Stimulated activated CD4-positive, alpha-beta T cell treated with anti-CD3 and anti-CD28 coated beads, Interleukin-2, amount 100 ng/mL, for 4 hours (primary cell): ENCODE measurements at places on chromosomes 16 and 17.
A peak's percentile ranks its signal among the peaks of the same experiment; 100 is the strongest.

DNA sequence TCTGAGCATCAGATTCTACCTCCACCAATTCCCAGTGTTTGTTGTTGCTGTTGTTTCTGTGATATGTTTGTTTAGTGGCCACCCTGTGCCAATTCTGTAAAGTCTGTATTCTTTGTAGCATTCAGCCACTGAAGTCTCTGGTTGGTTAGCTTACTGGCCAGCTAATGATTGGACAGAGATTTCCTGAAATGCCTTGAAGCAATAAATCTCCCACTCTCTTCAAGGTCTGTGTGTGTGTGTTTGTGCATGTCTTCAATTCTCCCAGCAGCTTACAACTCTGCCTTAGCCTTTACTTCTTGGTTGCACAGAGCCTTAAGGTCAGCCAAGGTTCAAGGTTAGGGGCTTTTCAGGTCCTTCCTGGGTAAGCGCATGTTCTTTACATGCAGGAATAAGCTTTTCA lies 38.2 kb downstream of the PRPSAP2 start:
- DNase-seq: no peak

- DNase-seq: no peak
Measured at GRCh38 chr16:49127103-49127502, 154.5 kb downstream of the CBLN1 start.

DNA sequence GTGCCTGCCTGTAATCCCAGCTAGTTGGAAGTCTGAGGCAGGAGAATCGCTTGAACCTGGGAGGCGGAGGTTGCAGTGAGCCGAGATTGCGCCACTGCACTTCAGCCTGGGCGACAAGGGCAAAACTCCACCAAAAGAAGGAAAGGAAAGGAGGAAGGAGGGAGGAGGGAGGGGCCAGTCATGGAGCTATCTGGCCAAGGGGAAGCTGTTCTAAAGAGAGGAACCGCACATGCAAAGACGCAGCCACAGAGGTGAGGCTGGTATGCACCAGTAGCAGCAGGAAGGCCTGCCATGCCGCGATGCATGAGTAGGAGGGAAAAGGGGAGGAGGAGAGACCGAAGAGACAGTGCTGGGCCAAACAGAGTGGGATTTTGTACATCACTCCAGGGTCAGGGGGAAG lies 35.9 kb downstream of the HSBP1 start:
- DNase-seq: no peak

- DNase-seq: no peak
Measured at GRCh38 chr17:1779571-1780131, 17.8 kb downstream of the SERPINF1 start.

DNA sequence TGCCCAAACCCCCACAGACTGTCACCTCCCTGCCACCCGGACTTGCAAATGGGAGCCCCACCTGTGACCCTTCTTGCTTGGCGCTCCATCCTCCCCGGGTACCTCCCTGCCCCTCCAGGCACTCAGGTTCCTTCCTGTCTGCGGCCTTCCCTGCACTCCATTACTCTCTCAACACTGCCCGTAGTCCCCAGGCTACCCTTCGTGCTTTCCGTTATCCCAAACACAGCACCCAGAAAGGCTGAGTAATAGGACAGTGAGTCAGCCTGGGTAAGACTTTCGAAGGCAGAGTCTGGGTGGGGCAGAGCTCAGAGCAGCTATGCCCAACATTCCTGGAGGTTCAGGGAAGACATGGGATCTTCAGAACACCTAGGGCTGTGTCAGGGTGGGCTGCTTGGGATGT lies 16.6 kb upstream of the C16orf74 start:
- DNase-seq: no peak

DNA sequence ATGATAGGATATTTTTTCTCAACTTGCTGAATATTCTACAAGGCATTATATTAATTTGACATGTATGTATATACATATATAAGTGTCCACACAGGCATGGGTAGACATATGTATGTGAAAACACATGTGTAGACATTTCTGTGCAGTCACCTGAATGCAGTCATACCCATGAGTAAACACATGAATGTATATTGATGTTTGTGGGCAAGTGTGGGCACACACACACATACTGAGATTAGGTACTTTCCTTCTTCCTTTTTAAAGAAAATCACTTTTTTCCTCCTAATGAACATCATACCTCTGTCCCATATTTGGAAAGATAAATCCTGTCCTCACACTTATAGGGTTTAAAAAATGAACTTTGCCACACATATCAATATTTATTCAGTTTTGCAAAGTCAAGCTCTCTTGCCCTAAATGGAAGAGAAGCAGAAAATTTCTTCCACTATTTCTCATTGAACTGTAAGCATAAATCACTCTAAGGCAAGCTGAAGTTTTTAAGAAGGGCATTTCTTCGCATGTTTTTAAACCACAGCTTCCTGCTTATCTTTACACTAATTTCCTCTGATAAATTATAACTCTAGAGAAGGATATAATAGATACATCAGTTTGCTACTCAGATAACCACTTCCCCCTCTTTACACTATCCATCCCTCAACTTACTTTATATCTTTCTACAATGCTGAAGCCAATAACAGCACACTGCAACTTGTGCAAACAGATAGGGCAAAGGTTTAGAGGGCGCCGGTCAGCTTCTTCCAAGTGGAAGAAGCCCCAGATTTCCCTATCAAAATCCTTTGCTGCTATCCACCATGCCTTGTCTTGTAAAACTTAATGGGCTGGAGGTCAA lies 49.6 kb upstream of the LRRC37A3 start:
- DNase-seq: no peak

GRCh38 chr16:66476328-66477027 lies 49.4 kb downstream of the BEAN1 start:
- DNase-seq: peak; percentile 19

DNA sequence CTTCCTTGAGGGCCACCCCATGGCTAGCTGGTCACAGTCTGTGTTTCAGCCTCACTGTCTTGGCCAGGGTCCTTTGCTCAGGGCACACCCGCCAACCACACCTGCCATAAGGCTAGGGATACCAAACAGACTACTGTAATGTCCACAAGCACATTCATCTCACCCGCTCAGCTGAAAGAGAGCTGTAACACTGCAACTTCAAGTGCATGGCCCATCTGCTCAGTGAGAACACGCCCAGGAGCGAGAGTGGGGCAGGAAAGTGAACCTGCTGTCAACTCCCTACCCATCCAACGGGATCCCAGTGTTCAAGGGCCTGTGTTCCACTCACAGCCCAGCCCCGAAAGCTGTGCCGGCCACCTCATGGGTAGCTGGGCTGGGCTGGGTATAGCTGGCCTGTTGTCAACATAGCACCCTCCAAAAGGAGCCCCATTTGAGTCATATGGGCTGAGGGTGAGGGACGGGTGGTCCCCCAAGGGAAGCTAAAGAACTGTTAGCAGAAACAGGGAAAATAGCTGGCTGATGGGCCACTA lies 55.7 kb downstream of the SCNN1B start:
- DNase-seq: no peak

DNA sequence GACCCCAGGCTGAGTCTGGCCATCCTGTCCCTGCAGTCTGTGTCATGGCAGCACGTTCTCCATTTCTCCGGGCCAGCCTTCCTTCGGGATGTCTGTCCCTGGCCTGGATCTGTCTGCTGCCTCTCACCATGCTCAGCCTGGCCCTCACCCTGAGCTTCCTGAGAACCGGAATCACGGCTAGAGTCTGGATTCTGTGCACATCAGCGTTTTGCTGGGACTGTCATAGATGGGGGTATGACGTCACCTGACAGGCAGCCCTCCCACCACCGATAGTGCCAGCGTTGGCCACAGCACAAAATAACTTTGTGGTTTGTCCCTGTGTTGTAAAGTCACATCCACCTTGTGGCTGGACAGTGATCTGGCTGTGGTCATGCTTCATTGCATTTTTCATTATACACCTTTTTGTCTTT lies 59.2 kb downstream of the B9D1 start:
- no peak for DNase-seq

DNA sequence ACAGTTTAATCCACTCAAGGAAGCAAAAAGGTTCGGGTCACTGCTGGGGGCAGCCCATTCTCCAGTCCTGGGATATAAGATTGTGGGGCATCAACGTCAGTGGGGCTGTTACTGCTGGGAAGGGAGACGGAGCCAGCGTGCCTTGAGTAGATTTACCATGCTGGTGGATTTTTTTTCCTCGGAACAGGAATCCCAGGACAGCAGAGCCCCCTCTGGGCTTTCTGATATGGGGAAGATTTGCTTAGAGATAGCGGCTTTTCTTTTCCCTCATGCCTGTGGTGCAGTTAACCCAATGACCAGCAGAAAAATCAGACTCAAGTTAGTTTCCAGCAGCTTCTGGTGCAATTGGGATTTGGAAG lies 35.4 kb downstream of the WSCD1 start:
- no peak for DNase-seq

- no peak for DNase-seq
Measured at GRCh38 chr16:396199-396598, 800 bp upstream of the NME4 start.

- DNase-seq: no peak
Measured at GRCh38 chr17:67649891-67650290, 67.8 kb upstream of the NOL11 start.

GRCh38 chr17:82525712-82526111 lies 6.2 kb downstream of the FOXK2 start:
- no peak for DNase-seq

- no peak for DNase-seq
Measured at GRCh38 chr17:64332502-64332901, 58.2 kb downstream of the PECAM1 start.

DNA sequence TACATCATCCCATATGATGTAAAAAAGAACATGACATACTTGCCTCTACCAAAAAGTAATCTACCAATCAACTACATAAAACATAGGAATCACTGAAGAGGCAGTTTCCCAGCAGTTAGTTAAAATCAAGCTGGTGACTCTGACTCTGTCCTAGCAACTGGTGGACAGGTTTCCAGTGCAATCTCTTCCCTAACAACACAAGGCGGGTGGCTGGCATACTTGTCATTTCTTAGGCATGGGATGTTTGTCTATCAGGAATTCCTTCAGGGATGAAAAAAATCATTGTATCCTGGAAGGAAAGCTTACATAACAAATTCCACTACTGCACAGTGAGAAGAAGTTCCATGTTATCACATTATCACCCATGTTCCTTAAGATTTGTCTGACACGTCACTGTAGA lies 50.9 kb downstream of the HELZ start:
- DNase-seq: no peak
